Activated CD8-positive, alpha-beta memory T cell treated with anti-CD3 and anti-CD28 coated beads for 1 hour (primary cell): ENCODE measurements at places on chromosomes 6 and 20.

DNA sequence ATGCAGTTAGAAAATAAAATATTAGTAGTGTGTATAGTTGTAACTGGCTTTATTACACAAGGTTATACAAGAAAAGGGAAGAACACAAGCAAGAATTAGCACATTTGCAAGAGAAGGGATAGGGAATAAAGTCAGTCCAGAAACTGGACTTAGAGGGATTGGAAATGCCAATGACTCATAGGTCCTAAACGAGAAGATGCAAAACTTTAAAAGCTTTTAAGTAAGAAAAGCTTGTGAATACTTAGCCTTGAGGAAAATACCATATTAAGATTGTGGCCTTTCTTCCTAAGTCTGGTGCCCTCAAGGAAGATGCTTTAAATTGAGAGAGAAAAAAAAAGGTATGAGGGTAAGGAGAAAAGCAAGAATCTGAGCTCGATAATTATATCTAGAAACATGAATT, 102.3 kb upstream of the MCHR2 start:
- no peak for DNase-seq

DNA sequence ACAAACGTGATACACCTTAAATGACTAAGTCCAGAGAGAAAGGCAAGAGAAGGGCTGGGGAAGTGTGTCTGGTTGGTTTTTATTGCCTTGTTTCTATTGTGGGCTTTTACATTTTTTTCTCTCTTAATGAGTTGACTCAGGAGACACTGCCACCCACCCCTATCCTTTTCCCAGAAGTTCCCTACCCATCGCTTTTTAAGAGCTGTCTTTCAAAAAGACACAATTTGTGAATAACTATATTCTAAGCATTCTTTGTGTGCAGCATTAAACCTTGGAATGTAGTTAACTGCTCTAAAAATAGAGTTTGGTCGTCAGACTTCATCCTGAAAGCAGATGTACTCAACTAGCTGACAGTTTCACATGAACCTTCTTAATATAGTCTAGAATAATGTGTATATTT, 174.9 kb downstream of the ISM1 start:
- no peak for DNase-seq

- DNase-seq: no peak
Measured at GRCh38 chr6:93799226-93799625, 379.9 kb upstream of the EPHA7 start.

- DNase-seq: no peak
Measured at GRCh38 chr6:53496797-53497375, 48.0 kb downstream of the GCLC start.

DNA sequence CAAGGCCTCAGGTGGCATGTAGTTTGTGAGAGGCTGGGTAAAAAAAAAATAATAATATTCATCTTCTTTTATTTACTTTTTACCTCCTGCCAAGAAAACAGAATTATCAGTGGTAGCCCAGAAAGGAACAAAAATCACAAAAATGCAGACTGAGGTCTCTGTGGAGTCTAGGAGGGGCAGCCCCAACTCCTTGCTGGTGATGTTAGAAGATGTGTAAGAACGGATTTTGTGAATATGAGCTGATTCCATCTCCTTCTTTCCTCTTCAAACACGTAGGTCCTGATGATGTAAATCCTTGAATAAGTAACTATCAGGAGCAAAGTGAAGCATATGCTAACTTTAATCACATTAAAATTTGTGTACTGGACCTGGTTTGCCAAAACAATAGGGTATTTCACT, 226.8 kb downstream of the EYA4 start:
- DNase-seq: no peak

- no peak for DNase-seq
Measured at GRCh38 chr6:105500693-105501092, 97.8 kb upstream of the PREP start.

GRCh38 chr6:14622909-14623505, 505.4 kb downstream of the CD83 start:
- no peak for DNase-seq

GRCh38 chr6:157143890-157144798, 179.2 kb downstream of the TMEM242 start:
- no peak for DNase-seq

GRCh38 chr6:36095497-36096391, 34.6 kb upstream of the MAPK13 start:
- DNase-seq: no peak
